ENCODE measurements at places on chromosomes 12 and 14. TPM values are rescaled to one million over a fixed set of nuclear protein-coding genes. Genes with fewer than 3 reads are reported as not detected.

DNA sequence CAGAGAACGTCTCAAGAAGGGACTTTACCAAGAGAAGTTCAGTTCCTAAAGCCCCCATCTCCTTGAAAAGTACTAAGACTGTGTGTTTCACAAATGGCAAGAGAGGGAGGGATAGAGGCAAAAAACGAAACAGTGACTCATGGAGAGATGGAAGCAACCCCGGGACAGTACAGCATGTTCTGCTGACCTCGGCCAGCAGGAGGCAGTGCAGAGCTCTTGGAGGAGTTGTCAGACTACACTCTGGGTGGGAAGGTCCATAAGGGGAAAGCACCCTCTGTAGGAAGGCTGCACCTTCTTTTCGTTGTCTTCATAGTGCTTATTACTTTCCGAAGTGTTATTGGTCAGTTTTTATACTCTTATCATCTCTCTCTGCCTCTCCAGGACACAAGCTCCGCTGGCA is 525.2 kb upstream of the CCDC196 start:
- peak; percentile 78 for DNase-seq

- DNase-seq: no peak
Measured at GRCh38 chr14:62144863-62145262, 382.6 kb downstream of the SNAPC1 start.

DNA sequence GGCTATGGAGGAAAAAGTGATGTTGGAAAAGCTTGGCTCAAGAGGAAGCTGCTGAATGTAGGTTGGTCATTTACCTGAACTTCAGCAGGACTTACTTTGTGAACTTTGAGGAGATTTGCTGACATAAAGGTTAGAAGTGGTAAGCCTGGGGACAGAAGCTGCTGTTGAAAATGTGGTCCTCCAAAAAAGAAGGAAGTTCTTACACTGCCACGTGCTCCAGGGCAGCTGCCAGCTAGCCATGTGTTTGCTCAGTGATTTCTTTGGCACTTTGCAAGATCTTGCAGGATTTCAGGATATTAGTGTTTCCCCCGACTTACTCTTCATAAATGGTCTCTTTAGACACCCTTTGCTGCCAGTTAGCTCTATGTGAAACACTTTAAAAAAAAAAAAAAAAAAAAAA is 14.8 kb upstream of the DYRK2 start:
- DNase-seq: no peak

DNA sequence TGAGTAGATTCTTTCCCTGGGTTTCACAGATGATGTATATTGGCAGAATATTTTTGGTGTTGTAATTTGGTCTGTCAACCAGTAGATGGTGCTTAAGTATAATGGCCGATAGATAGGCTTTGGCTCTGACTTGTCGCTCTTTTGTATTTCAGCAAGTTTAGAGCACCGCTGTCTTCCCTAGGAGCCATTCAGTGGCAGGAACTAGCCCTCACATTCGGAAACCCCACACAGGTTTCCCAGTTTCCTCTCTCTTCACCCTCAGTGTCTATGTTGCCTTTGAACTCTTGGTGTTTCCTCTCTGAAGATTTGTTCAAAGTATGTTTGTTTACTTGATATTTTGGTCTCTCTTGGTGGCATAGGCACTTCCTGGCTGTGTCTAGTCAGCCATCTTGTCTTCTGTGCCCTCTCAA is 102.2 kb downstream of the GPHN start:
- no peak for DNase-seq

GRCh38 chr12:120534703-120535655 is 823 bp downstream of the RNF10 start:
- peak; percentile 69 for DNase-seq

GRCh38 chr12:106058256-106059182 is 80.2 kb downstream of the NUAK1 start:
- DNase-seq: no peak

IFT81 gene
- total RNA-seq: 3.1 TPM

TMEM121 gene
- total RNA-seq: 16.7 TPM

DNA sequence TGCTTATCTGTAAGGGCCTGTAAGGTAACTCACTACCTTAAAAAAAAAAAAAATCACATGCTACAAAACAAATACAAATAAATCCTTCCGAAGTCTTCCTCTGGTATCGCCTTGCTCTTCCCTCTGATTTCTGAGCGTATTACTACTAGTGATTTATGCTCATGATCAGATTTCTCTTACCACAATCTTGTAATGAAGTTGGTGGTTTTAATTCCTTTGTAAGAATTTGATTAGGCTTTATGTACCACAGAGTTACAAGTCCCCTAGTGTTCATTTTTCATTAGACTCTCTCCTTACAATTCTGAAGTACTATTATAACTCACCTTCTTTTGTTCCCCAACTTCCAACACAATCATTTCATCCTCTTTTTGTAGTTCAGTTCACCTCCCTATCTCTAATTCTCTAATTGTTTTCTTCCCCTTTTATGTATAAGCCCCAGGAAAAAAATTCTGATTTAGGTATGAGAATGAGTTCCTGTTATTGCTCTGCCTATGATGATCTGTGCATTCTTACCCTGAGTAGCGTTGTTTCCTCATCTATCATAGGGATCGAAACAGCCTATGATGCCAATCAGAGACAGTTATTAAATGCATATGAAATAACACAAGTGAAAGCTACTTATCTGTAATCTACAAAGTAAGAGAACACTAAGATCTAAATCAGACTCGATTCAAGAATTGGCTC is 81.5 kb downstream of the EPS8 start:
- DNase-seq: no peak

DNA sequence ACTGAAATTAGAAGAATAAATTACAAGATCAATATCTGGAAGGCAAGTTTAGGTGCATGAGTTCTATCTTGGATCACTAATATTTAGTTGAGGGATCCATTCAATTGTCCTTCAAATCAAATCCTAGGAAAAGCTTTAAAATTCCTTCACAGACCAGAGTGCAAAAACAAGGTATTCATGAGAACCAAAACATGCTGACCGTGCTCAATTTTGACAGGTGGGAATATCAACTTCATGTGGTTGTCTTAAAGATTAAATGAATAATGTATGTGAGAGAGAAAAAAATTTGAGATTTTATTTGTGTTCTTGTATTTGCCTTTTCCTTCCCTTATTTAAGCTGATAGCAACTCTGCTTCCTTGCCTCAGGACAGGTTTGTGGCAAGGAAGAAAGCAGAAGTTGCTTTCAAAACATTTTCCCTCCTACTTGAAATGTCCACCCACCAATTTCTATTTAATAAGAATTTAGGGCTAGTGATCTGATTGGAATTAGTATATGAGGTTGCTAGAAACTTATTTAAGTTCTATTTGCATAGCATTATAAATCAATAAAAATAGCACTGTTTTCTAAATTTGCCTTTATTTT is 4.9 kb upstream of the PPP1R12A start:
- DNase-seq: no peak

DNA sequence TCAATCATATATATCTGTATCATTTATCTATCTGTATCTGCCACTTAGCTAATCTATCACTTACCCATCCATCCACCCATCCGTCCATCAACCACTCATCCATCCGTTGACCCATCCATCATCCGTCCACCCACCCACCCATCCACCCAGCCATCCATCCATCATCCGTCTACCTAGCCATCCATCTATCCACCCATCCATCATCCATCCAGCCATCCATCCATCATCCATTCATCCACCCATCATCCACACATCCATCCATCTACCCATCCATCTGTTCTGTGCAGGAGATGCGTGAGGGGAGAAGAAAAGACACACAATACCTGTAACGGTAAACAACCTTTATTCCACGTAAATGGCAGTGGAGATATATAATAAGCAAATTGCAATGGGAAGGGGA is 20.2 kb downstream of the NOC4L start:
- DNase-seq: no peak

GRCh38 chr12:1845427-1845826 is 25.1 kb downstream of the LRTM2 start:
- DNase-seq: no peak

- DNase-seq: no peak
Measured at GRCh38 chr14:41986700-41987099, 380.0 kb downstream of the LRFN5 start.

Data from activated naive CD8-positive, alpha-beta T cell treated with anti-CD3 and anti-CD28 coated beads for 36 hours (primary cell).